WTC11 (cell line): ENCODE measurements at places on chromosomes 2 and 18. TPM values are rescaled to one million over a fixed set of nuclear protein-coding genes. Genes with fewer than 3 reads are reported as not detected.
A peak's percentile ranks its signal among the peaks of the same experiment; 100 is the strongest.

DNA sequence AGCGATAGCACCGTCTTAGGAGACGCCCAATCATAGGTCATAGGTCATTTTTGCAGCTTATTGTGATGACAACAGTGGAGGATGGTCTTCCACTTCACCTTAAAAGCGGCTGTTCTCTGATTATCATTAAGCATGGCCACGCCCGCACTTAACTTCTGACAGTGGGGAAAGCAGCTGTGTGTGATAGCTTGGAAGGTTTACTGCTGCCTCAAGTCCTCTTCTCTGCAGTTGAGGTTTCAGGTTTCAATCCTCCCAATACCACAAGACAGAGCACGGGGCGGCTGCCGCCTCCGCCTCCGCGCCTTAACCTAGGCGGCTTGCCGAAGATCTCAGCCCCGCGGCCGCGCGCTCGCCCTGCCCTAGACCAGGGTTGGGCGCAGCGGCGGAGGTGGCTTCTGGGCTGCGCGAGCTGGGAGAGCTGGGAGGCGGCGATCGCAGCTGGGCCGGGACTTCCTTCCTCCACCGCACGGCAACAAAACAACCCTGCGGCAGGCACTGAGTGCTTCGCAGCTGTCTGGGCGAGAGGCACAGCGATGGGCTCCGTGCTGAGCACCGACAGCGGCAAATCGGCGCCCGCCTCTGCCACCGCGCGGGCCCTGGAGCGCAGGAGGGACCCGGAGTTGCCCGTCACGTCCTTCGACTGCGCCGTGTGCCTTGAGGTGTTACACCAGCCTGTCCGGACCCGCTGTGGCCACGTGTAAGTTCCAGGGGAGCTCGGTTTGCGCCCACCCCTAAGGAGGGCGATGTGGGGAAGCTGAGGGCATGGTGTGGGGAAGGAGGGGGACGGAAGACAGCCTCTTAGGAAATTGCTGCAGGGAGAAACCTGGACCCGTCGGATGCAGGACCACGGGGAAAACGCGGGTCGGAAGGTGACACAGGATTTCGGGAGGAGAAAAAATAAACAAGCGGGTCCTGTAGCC, at the start of gene RNF125:
TSS of gene RNF125 (plus strand) at position 495 of the 920 bp plus-strand sequence. CDS start at position 534, 39 bp downstream.
- peak; percentile 89 for DNase-seq

- DNase-seq: no peak
Measured at GRCh38 chr2:205387350-205388055, 294.8 kb upstream of the NRP2 start.

DNA sequence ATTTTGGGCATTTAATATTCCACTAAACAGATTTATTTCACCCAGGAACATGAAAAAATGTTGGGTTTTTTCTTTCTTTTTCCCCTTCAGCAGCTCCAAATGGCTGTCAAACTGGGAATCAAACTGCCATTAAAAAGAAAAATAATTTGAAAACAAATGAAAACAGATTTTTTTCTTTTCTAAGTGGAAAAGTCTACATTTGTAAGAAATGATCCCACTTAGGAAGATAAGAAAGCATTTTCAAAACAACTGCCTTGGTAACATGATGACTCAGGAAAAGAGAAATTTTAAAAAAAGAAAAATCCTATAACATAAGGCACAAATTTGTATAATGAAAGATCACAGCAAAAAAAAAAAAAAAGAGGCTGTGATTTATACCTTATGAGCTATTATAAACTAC, 20.0 kb downstream of the ZNF521 start:
- no peak for DNase-seq

DNA sequence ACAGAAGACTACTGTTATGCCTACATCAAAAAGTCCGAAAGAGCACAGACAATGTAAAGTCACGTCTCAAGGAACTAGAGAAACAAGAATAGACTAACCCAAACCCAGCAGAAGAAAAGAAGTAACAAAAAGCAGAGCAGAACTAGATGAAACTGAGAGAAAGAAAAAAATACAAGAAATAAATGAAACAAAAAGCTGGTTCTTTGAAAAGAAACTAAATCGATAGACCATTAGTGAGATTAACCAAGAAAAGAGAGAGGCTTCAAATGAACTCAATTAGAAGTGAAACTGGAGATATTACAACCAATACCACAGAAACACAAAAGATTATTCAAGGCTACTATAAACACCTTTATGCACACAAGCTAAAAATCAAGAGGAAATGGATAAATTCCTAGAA, 271.8 kb downstream of the MBD2 start:
- no peak for DNase-seq

The PSMG2 gene
- total RNA-seq: 78.8 to 80.8 TPM (median 78.9 TPM) in 3 replicates

The IL37 gene
- 0.30 to 0.48 TPM in 2 of 3 replicates, not detected in the other for total RNA-seq

DNA sequence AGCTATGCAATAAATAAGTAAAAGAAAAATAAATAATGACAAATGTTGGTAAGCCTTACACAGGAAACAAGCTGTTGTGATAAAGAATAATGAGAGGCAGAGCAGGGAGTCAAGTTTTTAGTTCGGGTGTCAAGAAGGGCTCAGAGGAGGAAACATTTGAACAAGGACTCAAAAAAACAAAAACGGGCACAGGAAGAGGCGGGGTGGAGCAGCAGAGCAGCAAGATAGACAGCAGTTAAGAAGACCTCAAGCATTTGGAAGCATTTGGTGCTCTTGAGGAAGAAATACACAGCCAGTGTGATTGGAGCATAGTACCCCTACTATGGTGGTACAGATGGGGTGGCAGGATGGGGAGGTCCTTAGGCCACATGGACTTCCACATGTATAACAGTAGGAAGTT, 2.8 kb downstream of the TMEM169 start:
- no peak for DNase-seq

DNA sequence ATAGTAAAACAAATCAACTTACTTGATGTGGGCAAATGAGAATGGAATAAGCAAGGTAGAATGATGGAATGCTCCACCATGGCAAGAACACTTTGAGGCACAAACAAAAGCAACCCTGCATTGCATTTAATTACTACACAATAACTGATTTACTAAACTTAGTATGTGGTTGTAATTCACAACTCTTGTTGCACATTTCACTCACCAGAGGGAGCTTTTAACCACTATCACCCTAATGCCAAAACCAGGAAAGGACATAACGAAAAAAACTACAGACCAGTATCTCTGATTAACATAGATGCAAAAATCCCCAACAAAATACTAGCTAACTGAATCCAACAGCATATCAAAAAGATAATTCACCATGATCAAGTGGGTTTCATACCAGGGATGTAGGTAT, 659.8 kb downstream of the CPS1 start:
- DNase-seq: no peak

- DNase-seq: no peak
Measured at GRCh38 chr2:169049142-169049541, 18.0 kb upstream of the ABCB11 start.

DNA sequence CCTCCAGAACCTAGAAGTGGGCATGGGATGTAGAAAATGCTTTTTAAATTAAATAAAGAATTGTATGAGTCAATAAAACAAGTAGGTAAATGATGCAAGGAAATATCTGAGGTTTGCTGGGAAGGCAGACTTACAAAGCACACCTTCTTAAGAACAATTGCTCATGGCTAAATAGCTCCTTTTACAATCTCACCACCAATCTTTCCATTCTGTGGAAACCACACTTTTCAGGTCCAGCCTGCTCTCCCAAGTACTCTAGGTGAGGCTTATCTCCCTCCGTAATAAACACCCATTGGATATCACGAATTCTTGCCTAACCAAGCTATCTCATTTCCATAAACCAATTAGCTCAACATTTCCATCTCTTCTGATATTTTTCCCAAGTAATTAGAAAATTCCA, 91.5 kb upstream of the SLC8A1 start:
- DNase-seq: no peak

DNA sequence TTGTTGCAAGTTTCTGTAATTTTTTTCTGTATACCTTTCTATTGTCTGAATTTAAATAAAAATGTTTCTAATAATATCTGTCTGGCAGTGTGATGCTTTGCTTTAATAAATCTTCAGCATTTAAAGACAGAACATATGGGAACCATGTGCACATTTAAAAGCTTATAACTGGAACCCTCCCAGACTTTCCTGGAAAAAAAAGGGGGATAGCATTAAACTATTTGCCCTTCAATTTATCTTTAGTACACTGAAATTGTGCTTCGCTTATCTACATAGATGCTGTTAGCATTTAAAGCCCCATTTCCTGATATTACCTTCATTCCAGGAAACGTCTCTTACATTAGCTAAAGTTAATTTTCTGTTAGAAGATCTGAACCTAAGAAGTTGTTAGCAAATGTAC, 64.6 kb downstream of the ZC3H6 start:
- no peak for DNase-seq

- no peak for DNase-seq
Measured at GRCh38 chr18:3935305-3935704, 485.3 kb downstream of the TGIF1 start.

DNA sequence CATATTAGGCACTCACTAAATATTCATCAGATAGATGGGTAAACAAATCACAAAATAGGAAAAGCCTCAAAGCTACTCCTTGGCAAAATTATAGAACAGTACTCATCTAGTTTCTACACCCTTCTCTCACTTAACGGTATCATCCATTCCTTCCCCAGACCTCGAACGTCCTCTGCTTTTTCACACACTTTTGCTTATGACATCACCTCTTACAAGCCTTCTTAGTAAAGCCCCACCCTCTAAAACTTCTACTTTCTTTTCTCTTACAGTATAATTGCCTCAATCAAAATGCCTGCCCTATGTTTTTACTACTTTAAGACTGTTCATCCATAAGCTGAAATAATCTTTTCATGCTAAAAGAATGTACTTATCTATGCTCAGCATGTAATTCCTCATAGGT, 8.1 kb downstream of the CHN1 start:
- DNase-seq: no peak

- DNase-seq: no peak
Measured at GRCh38 chr18:3040173-3040572, 27.2 kb upstream of the LPIN2 start.

The ASB18 gene
- not detected in 3 replicates for total RNA-seq
